Fibroblast of the aortic adventitia (primary cell): ENCODE measurements at places on chromosomes 1 and 21. TPM values are rescaled to one million over a fixed set of nuclear protein-coding genes. Genes with fewer than 3 reads are reported as not detected.

The AVPR1B gene
- not detected in 2 replicates for total RNA-seq

The DNASE2B gene
- not detected in 2 replicates for total RNA-seq

The COL18A1 gene
- 56.5 and 57.9 TPM in 2 replicates for total RNA-seq

The NOTCH2 gene
- total RNA-seq: 122 and 143 TPM in 2 replicates

The SNX7 gene
- total RNA-seq: 80.3 and 83.0 TPM in 2 replicates

The SMIM1 gene
- 4.6 TPM in 1 of 2 replicates, not detected in the other for total RNA-seq

The GABPB2 gene
- 5.2 and 14.6 TPM in 2 replicates for total RNA-seq

The VWA5B1 gene
- total RNA-seq: not detected in 2 replicates
